ENCODE measurements at places on chromosomes 7 and 10.
A peak's percentile ranks its signal among the peaks of the same experiment; 100 is the strongest.

DNA sequence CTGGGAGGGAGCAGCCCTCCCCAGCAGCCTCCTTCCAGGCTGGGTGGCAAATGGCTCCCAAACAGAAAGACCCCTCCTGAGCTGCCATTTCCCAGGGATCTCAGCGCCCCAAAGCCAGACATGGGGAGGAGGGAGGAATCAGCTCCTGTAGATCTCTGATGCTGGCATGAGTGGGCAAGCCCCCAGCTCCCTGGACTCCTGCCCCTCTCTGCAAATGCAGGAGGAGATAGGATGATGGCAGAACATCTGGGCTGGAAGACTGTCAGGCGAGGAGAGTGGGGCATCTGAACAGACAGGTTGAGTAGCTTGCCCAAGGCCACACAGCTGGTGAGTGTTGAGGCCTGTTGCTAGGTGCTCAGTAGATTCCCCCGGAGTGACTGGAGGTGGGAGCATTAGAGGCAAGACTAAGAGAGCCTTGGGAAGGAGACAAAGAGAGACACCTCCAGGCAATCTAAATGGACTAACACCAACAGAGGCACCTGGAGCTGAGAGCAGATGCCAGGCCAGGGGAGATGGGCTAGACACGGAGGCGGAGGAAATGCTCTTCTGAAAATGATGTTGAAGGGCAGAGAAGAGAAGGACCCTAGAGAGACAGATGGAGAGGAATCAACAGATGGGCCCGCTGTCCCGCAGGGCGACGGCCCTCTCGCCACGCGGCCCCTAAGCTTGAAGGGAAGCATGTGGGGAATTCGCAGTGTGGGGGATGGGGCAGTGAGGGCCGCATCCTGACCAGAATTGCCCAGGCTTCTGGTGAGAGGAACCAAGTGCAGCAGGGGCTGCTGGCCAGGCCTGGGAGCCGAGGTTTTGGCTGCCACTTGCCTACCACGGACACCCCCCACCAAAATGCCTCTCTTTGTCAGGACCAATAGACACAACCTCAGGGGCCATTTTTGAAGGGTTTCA, 84.8 kb upstream of the LRRC4 start:
- DNase-seq: no peak

- no peak for DNase-seq
These were observed 1233.4 kb downstream of the XPNPEP1 start for GRCh38 chr10:108689891-108690290.

GRCh38 chr10:547591-548081, 141.8 kb downstream of the DIP2C start:
- DNase-seq: no peak

DNA sequence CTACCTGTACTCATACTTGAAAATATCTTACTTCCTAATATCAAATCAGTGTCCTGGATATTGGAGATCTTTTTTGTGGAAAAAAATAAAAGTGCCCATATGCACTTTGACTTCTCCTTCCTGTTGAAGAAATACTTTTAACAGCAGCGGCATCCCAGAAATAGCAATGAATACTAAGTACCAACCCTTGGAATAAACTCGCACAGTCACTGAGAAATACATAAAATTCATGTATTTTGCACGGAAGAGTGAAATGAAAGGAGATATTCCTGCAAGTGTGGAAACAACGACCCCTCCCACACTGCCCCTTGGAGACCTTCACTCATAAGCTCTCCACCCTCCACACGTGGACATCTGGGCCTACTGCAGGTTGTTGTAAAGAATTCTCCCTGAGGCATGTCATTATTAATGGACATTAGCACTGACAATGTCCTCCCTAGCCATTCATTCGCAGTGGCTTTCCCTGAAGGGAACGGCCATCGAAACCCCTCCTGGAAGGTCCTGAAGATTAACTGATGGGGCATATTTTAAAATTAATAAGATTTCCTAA, 407.6 kb upstream of the PFKP start:
- no peak for DNase-seq

DNA sequence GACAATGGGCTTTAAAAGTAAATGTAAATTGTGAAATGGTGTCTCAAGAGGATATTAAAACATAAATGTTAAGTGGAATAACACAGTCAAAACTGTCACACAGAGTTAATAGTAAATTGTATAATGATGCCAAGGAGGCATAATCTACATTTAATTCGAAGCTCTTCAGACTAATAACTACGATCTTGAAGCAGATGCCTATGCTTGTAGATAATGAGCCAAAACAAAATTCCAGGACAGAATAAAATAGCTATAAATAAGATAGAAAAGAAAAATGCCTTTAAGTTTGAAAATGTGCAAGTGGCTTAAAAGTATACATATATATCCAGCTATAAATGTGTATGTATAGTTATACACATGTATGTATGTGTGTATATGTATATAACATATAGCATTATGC, 17.5 kb downstream of the TWIST1 start:
- DNase-seq: no peak

GRCh38 chr10:119784340-119785067, 58.7 kb downstream of the INPP5F start:
- DNase-seq: peak; percentile 4

GRCh38 chr7:3245077-3245476, 56.0 kb upstream of the SDK1 start:
- DNase-seq: no peak

DNA sequence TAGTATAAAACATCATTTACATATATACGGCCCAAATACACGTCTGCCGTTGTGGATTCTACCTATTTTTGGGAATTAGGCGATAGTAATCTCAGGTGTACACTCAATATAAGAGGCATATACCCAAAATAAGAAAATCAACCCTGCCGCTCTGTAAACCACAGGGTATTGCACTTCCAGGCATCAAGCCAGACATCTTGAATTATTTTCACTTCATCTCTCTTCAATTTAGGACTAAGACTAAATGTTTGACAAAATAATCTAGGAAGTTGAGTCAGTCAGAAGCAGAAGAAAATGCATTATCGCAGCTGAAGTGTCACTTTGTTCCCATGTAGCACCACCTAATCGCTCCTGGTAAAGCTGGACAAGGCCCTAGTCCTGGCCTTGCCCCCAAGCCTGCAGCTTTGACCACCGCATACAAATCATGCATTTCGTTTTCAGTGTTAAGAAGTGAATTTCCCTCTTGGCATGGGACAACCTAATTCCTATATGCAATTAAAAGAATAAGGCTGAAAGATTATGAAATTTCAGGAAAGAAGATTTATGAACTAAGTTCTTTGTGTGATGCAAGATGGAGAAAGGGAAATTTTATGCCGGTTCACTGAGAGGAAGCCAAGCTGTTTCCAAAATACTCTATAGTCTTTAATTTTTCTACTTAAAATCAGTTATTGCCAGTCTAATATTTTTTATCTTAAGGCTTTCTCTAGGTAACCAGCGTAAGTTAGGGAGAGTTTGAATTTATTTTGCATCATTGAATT, 26.0 kb downstream of the CABCOCO1 start:
- DNase-seq: no peak

- no peak for DNase-seq
These were observed 201.8 kb downstream of the XPNPEP1 start for GRCh38 chr10:109721453-109722064.

GRCh38 chr10:86942441-86943315, 14.7 kb downstream of the MMRN2 start:
- DNase-seq: no peak

DNA sequence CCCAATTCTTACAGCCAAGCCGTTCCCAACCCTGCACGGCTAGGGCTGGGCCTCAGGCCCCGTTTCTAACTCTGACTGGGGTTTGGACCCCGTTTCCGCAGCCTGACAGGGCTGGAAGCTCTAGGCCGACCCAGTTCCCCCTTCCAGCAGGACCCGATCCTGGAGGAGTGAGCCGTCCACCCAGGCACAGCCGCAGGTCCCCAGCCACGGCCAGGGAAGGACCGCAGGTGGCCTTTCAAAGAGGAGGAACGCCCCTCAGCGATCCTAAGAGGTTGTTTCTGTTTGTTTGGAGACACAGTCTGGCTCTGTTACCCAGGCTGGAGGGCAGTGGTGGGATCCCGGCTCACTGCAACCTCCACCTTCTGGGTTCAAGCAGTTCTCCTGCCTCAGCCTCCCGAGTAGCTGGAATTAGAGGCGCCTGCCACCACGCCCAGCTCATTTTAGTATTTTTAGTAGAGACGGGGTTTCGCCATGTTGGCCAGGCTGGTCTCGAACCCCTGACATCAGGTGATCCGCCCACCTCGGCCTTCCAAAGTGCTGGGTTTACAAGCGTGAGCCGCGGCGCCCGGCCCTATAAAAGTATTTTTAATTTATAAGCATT, 778 bp upstream of the GET4 start:
- no peak for DNase-seq

Measured in NCI-H510A (cell line).